Hematopoietic multipotent progenitor cell treated with erythropoietin and hydrocortisone succinate and interleukin-3 and kit ligand, for 6 days (in vitro differentiated cells): ENCODE measurements at places on chromosomes 13 and 19.

- DNase-seq = no peak
Measured at GRCh38 chr19:3968556-3969434, 2.1 kb downstream of the DAPK3 start.

GRCh38 chr19:18291019-18291524 lies 9.7 kb upstream of the JUND start:
- DNase-seq = peak; percentile 49

- DNase-seq = no peak
Measured at GRCh38 chr13:111330066-111330610, 9.7 kb downstream of the TEX29 start.

GRCh38 chr19:35166100-35167063 lies 11.8 kb downstream of the FXYD5 start:
- DNase-seq = peak; percentile 68

DNA sequence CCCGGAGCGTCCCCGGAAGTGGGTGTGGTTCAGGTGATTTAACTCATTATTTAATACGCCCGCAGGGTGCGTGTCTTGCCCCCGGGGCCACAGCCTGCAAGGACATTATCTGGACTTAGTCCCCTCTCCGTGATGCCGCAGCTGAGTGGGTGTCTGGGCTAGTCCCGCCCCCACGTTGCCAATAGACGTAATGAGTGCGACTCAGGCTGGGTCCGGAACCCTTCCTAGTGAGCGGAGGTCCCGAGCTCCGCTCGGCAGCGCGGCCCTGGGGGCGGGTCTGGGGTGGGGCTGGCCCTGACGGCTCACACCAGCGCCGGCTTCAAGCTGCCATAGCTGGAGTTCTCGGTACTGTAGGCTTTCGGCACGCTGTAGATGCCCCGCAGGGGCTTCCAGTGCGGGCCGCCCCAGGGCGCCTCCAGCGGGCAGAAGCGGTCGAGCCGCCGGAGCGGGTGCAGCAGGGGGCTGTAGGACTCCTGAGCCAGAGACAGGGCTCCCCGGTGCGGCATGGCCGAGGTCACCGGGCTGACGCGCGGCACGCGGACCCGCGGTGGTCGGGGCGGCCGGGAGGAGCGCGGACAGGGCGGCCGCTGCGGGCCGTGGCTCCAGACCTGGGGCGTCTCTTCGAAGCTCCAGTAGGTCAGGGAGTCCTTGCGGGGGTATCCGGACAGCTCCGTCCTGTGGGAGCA lies 918 bp upstream of the LHB start:
- DNase-seq = peak; percentile 77

DNA sequence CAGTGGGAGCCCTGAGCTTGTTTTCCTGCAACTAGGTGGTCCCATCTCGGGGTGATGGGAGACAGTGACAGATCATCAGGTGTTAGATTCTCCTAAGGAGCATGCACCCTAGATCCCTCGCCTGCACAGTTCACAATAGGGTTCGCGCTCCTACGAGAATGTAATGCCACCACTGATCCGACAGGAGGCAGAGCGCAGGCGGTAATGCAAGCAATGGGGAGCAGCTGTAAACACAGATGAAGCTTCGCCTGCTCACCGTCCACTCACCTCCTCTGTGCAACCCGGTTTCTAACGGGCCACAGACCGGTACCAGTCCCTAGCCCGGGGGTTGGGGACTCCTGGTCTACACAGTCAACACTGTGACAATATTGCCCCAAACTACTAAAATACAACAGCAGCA lies 38.8 kb downstream of the CARD8 start:
- DNase-seq = no peak

DNA sequence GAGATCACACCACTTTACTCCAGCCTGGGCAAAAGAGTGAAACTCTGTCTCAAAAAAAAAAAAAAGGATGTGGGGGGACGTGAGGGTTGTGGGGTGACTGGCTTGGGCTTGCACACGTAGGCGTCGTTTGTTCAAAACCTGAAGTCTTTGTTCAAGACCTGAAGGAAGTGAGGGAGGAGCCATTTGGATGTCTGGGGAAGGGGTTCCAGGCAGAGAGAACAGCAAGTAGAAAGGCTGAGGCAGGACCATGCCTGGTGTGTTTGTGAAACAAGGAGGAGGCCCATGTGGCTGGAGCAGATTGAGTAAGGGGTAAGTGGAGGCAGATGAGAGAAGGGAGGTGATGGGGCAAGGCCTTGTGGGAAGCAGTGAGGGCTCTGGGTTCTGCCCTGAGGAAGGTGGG lies 27.8 kb downstream of the PIN1 start:
- no peak for DNase-seq

- no peak for DNase-seq
Measured at GRCh38 chr13:85194482-85194881, 604.7 kb downstream of the SLITRK6 start.

- DNase-seq = no peak
Measured at GRCh38 chr19:30168760-30169159, 203.4 kb upstream of the ZNF536 start.

DNA sequence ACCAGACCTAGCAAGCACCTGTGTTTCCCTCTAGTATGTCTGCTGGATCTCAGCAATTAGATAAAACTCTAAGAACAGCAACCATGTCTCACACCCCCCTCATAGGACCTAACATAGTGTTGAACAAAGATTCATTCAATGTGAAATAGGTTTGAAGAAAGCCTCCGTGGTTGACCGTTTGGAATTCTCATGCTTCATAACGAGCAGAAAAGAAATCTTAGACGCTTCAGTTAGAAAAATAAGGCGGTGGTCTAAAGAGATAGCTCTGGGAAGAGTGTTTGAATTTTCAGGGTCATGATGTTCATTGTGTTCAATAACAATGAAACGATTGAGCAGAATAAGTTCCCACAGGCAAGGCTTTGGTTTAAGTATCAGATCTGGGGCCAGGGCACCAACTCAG lies 332.9 kb downstream of the COG6 start:
- no peak for DNase-seq

DNA sequence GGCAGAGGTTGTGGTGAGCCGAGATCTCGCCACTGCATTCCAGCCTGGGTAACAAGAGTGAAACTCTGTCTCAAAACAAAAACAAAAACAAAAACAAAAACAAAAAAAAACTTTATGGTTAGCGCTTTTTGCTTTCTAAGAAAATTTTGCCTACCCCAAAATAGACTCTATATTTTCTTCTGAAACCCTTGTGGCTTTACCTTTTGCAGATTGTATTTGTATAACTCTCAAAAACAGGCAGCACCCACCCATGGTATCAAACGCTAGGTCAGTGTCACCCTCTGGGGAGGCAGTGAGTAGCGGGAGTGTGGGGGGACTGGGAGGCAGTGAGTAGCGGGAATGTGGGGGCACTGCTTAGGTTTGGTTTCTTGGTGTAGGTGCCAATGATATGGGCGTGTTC lies 7.5 kb upstream of the SLC39A3 start:
- no peak for DNase-seq

DNA sequence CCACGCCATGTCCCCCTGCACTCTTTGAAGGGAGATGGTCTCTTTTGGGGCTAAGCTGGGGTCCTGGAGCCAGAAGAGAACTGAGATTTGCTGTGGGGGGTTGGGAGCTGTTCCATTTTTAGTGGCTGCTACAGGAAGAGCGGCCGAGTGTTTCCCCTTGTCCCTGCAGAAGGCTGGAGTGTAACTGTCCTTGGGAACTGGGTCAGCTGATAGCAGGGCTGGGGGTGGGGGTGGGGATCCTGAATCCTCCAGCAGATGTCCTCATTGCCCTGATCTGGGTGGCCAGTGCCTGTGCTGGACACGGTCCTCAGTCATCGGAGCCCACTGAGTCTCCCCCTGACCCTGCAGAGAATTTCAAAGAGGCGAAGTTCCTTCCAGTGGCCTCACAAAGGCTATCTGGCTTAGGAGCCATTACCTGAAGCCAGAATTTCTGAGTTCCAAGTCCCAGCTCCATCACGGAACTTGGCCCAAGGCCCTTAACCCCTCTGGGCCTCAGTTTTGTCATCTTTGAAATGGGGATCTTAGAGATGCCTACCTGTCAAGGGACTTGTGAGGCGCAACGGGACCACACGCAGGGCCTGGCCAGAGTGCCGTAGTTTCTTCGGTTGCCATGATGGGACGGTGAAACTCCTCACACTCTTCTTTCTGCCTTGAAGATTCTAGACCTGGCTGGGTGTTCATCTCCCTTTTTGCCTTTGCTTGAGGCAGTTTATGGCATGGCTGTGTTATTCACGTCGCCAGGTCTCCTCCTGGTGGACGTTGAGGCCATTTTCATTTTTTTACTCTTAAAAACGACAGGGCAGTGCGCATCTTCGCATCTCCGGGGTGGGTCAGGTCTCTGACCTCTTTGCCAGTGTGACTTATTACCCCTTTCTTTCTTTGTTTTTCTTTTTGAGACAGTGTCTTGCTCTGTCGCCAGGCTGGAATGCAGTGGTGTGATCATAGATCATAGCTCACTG lies 51.9 kb downstream of the DNM2 start:
- DNase-seq = peak; percentile 56

GRCh38 chr19:46821512-46822409 lies 28.9 kb downstream of the AP2S1 start:
- DNase-seq = peak; percentile 60

DNA sequence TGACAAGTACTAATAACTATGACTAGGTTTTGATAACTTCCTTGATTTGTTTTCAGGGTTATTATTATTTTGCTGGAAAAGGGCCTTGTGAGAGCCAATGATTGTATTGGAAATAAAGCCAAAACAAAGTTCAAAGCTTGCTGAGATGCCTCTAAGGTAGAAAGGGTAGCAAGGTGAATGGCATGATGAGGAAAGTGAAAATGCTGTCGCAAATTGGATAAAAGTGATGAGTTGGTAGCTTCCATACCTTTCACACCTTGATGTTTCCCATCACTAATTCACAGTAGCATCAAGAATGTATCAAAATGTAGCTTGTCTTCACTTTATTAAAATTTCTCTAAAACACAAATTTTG lies 259.4 kb downstream of the FGF14 start:
- no peak for DNase-seq

- no peak for DNase-seq
Measured at GRCh38 chr19:13579388-13580060, 73.2 kb upstream of the CACNA1A start.

GRCh38 chr19:41808663-41809566 lies 12.5 kb downstream of the CEACAM3 start:
- peak; percentile 53 for DNase-seq

GRCh38 chr19:15666883-15667282 lies 6.0 kb upstream of the CYP4F12 start:
- DNase-seq = peak; percentile 30

GRCh38 chr19:48714759-48715675 lies 4.5 kb downstream of the MAMSTR start:
- DNase-seq = no peak

DNA sequence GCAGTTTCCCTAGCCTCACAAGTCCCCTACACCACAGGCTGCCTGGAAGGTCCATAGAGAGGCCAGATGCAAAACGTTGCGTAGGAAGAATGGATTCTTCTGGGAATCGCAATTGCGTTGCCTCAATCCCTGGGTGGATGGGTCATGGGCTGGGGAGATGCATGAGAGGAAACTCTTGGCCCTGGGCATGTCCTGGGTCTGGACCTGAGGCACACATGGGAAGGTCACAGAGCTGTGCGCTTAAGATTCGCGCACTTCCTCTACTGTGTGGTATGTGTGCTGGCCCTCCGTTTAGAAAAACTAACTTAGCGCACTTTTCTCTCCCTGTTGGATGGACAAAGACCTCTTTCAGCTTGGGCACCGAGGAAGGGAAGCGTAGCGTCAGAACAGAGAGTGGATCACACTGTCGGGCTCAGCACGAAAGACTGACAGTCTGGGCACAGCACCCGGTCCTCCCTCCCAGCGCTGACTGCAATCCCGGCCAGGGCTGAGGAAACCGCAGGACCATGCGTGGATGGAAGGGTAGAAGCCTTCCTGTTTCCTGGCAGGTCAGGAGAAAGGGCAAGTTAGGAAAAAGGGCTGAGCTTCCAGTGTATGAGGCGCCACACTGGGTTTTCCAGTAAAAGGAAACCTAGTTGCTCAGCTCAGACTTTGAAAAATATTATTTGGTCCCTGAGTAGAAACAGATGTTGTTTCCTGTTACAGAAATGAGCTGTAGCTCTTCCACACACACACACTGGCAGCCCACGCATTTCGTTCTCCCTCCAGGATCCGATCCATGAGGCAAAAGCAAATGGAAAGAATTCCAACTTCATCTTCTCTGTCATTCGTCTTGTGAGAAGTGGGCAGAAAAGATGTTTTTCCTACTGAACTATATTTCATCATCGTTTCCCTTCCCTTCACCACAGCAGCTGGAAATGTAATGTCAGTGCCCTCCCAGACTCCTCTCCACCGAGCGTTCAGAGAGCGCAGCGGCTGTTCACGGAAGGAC lies 86.0 kb downstream of the ING1 start:
- DNase-seq = no peak

GRCh38 chr19:18651733-18652132 lies 14.9 kb downstream of the KLHL26 start:
- DNase-seq = no peak
